ENCODE measurements at places on chromosomes 4 and X.

DNA sequence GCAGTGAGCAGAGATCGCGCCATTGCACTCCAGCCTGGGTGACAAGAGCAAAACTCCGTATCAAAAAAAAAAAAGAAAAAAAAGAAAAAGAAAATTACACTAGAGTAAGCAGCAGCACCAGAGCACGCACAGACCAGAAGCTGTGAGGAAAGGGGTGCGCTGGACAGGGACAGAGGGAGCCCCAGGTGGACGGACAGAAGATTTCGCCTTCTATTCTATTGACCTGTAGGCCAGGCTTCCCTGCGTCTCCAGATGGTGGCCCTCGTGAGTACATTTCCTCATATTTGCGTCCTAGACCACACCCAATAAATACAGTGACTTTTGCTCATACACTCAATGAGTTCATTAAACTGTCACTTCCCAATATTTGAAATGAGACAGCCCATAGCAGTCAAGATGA lies 19.1 kb downstream of the MTNR1A start:
- DNase-seq: no peak

DNA sequence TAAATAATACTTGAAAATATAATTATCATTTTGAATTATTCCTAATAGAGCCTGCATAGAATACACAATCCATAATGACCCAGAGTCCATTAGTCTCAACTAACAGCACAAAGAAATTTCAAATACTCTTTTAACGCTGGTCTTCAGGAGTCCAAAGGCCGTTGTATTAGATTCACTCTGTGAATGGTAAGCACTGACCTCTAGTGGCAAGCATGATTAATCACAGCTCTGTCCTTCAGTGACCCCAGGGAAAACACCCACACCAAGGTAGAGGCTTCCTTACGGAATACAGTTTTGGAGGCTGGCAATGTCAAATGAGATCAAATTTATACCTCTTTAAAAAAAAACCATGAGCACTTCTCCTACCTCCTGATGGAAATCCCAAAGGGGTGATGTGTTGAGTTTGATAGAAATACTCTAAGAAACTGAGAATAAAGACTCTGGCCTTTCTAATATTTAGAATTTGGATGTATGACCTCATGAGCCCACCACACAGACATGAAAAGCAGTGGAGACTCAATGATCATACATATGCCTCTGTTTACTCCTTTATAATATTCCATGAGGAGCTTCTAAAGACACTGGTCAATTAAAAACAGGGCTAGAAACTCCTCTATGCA lies 147.2 kb upstream of the DKK2 start:
- no peak for DNase-seq

- DNase-seq: no peak
Observed at GRCh38 chr4:1625600-1626138, 58.4 kb downstream of the FAM53A start.

DNA sequence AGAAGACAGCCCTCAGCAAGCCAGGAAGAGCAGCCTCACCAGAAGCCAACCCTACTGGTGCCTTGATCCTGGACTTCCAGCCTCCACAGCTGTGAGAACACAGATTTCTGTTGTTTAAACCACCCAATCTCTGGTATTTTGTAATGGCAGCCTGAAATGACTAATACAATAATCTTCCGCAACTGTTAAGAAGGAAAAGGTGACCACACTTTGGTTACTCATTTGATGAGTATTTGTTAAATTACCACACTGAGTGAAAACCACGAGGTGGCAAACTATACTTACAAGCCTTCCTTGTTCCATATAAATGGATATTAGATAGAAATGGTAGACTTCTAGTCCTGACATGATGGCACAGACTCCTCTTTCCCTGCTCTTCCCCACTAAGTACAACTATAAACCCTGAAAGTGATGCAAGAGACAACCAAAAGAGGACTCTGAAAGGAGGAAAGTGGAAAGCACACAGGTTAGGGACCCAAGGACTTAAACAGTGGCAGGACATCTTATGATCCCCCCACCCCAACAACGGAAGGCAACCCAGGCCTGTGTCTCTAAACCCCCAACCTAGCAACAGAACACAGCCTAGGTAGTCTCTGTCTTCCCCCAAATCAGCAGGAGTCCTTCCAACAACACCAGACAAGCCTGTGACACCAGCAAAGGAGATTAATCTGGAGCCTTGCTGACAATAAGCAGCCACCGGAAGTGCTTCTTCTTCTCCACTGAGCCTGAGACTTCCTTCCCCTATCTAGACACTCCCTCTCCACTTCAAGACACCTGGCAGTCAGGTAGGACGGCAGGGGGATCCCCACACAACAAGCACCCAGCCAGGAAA lies 12.3 kb downstream of the ZNF182 start:
- no peak for DNase-seq

Measured in mucosa of descending colon (tissue), 3 donors.